Naive thymus-derived CD8-positive, alpha-beta T cell (primary cell): ENCODE measurements at places on chromosomes 12 and 14. TPM values are rescaled to one million over a fixed set of nuclear protein-coding genes. Genes with fewer than 3 reads are reported as not detected.

SETD1B gene
- 92.8 TPM for total RNA-seq

LACRT gene
- total RNA-seq = not detected

BEST3 gene
- not detected for total RNA-seq

DNA sequence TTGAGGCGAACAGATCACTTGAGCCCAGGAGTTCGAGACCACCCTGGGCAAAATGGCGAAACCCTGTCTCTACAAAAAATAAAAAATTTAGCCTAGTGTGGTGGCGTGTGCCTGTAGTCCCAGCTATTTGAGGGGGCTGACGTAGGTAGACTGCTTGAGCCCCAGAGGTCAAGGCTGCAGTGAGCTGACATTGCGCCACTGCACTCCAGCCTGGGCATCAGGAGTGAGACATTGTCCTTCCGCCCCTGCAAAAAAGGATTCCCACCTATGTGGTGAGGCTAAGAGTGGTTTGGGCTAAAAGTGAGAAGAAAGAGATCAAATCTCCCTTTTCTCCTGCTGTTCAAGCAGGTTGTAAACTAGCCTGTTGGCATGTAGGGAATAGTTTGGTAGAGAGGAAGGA is 5.0 kb upstream of the KTN1 start:
- H3K4me3 ChIP-seq = no peak overlapping the region
- no peaks in the 10 kb centered on the region for H3K27me3 ChIP-seq
- no peak for DNase-seq
- peaks cover 3% of the 10 kb centered on the region for H3K4me1 ChIP-seq

FAM90A1 gene
- not detected for total RNA-seq

GRCh38 chr14:69780092-69780491 is 13.2 kb downstream of the SRSF5 start:
- peaks cover 28% of the 10 kb centered on the region for H3K4me1 ChIP-seq
- no peak overlapping the region for H3K27ac ChIP-seq
- H3K4me3 ChIP-seq = no peak overlapping the region

DNA sequence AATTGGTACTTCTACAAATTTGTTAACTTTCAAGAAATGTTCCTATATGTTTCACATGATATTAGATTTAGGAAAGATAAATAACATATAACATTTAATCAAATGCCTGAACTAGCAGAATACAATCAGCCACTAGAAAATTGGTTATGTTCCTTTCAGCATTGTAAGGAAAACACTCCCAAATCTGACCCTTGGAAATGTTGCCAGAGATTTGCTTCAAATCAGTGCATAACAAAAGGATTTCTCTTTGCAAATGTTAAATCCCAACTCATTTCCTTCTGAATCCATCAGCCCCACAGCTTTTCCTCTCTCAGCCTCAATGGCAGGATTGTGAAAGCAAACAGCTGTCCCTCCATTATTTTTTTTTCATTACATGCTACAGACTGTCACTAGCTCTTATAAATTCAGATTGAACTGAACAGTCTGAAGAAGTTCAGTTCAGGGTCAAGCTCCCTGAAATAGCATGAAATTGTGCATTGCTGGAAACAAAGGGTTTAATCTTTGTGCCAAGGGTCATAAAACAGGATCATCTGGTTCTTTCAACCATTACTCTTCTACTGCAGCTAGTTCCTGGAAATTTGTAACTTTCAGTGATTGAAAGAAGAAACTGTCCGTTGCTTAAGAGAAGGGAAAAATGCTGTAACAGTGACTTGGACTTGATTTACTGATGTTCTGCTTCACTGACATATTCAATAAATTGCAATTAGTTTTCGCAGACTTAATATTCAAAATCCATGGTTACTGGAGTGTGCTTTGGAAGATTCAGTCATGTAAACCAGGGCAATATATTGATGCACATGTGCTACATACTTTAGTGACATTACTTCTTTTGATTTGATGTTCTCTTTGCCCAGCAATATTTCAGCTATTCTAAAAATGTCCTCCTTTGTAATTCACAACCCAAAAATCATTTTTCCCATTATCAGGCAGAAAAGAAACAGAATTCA is 246.4 kb downstream of the RPL10L start:
- no peaks in the 10 kb centered on the region for H3K36me3 ChIP-seq
- H3K27ac ChIP-seq = no peak overlapping the region

DNA sequence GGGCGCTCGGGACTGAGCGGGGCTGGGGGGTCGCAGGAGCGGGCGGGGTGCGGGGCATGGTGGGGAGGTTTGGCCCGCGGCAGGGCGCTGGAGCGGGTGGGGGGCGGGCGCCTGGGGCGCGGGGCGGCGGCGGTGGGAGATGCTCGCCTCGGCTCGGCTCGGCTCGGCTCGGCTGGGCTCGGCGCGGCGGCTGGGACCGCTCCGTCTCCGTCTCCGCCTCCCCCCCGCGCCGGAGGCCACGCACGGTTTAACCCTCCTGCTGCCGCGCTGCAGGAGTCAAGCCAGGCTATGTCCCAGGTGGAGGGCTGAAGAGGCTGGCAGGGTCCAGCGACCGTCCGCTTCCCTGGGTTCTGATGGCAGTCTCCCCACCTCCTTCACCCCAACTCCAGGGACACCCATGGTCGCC is at the start of gene PIANP:
Gene PIANP, minus strand, starts transcription at position 170 of the 406 bp plus-strand sequence. CDS start 2,754 bp downstream, outside the sequence.
- H3K36me3 ChIP-seq = peaks cover 9% of the 10 kb centered on the region
- H3K4me3 ChIP-seq = peak within 1 kb of the TSS; percentile 77
- peak; percentile 61 for DNase-seq
- H3K4me1 ChIP-seq = peaks cover 28% of the 10 kb centered on the region
- H3K27ac ChIP-seq = peak within 1 kb of the TSS; percentile 57
- H3K27me3 ChIP-seq = peaks cover 39% of the 10 kb centered on the region
